ENCODE measurements at places on chromosomes 5 and 9.

DNA sequence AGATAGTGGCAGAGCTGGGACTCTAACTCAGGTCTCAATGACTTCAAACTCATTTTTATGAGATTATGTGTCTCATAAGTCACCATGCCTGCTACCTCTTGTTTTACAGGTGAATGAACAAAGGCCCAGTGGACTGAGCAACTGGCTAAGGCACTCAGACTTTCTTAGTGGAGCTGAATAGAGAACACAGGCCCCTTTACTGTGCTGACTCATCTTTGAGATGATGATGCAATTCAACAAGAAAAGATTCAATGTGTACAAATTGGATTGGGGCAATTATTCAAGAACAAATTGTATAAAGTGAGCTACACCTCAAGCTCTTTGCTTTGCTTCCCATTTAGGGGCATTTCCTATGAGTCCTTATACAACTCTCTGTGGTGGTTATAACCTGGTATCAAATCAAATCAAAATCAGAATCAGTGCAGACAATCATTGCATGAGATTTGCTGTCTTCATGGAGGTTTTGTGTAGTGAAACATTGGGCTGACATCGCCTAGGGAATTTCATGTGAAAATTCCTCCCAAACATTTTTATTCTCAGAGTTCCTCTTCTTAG is 84.3 kb upstream of the PPP2R2B start:
- DNase-seq: peak; percentile 34

- DNase-seq: no peak
These were observed 82.6 kb downstream of the MRPS27 start for GRCh38 chr5:72237415-72237814.

DNA sequence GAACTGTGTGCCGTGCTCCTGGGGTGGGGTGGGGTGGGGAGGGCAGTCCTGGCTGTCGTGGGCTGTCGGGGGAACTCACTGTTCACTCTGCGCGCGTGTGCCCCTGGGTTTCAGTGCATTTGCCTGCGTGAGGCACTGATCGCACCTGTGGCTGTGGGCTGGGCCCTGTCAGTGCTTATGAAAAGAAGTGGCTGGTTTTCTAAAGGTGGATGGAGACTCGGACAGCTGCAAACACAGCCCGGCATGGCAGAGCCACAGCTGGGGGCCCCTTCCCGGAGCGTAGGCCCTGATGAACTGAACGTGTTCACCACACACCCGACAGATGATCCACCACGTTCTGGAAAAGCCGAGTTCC is 42.7 kb downstream of the NKD2 start:
- DNase-seq: no peak

DNA sequence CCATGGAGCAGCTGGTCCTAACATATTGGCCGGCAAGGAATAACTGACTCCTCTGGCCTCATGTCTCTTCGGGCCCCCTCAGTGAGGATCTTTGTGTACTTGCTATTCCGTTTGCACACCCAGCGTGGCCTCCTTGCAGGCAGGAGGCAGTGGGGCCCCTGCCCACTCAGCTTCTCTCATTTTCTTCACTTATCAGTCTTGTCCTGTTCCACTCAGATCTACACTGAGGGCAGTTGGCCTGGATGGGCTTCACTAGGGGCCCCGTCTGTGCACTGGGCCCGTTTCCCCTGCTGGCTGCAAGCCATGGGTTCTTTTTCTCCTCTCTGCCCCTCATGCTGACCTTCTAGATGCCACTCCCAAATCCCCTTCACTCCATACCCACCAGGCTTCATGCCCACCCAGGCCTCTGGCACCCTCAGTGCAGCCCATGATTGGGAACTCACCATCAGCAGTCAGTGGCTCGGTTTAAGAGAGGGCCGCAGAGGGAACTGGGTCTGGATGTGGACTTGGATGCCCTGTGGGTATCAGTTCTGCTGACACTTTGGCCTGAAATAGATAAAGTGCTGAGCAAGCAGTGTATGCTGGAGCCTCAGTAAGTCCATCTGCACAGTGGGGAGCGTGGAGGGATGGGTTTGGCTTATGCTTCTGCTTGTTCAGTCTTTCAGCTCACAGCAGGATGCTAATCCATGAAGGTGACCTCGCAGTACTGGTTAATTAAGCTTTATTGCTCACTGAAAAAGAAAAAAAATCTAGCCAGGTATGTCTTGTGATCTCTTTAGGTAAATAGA is 57.9 kb downstream of the ERBIN start:
- no peak for DNase-seq

DNA sequence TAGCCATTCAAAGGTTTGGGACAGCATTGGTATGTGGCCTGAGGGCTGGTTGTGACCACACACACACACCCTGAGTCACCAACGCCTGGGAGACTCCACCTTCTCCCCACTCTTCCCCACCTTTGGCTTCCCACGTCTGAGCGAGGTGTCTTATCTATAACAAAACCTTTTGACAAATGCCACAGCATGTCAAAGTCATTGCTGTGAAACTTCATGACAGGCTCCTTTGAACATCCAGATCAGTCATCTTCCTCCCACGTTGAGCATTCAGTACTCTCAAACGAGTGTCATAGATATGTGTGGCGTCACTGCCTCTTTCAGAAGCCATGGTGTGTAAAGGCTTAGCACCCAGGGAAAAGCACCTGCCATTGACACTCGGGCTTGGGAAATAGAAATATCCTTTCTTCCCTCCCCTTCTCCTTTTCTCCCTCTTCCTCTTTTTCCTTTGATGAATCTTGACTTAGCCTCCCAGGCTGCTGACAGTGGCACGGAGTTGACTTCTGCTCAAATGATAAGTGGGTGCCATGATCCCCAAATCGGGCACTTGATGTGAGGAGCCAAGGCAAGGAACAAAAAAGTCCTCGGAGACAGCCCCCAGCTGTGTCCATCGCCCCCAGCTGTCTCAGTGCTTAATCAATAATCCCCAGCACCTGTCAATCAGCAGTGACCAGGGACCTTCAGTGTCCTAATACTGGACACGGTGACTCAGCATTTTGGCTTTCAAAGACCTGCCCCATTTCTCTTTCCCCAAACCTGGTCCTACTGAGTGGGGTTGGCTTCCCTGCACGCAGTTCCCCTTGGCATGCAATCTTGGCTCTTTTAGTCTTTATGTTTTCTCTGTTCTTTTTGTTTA is 114.8 kb downstream of the FGF18 start:
- no peak for DNase-seq

DNA sequence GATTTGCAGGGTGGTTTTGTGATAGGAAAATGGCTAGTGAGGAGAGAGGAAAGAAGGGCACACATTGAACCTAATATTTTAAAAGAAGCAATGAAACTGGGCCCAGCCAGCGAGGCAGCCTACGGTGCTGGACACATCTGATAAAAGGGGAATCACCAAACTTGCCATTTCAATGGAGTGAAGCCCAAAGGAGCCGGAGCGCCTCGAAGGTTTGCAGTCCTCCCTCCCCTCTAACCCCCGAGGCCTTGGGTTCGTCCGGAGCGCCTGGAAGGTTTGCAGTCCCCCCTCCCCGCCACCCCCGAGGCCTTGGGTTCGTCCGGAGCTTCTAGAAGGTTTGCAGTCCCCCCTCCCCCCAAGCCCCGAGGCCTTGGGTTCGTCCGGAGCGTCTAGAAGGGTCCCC is 132.6 kb downstream of the TENT4A start:
- no peak for DNase-seq

GRCh38 chr5:13994621-13995253 is 50.2 kb upstream of the DNAH5 start:
- peak; percentile 63 for DNase-seq

Data from DMS53 (cell line).